ENCODE measurements at places on chromosomes 13 and 19.

DNA sequence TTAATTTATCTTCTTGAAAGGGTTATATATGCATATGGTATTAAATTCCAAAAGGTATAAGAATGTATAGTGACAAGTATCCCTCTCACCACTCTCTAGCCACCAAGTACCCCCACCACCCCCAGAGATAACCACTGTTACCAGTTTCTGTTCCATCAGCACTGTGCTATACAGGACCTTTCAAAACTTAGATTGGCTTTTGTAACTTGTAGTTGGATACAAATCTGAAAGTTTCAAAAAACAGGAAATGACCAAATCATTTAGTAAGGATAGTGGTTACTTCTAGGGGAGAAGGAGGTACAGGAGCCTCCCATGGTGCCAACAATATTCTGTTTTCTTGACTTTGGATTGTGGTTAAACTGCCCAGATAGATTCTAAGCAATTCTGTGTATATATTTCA is 56.7 kb downstream of the AKAP11 start:
- DNase-seq = no peak

DNA sequence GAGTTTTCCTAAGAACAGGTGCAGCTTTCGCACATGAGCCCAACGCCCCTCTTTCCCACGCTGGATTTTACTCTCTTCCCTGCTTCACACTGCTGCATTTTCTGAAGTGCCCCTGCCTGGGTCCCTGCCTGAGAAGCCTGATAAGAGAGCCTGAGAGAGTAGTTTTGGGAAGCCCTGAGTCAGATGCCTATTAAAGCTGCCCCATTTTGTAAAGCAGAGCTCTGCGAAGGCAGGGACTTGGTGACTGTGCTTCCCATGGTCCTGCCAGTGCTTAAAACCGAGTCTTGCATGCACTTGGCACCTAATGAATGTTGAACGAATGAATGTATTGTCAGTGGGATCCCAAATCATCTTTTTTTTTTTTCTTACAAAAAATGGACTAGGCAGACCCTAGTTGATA is 18.2 kb downstream of the FGF9 start:
- no peak for DNase-seq

DNA sequence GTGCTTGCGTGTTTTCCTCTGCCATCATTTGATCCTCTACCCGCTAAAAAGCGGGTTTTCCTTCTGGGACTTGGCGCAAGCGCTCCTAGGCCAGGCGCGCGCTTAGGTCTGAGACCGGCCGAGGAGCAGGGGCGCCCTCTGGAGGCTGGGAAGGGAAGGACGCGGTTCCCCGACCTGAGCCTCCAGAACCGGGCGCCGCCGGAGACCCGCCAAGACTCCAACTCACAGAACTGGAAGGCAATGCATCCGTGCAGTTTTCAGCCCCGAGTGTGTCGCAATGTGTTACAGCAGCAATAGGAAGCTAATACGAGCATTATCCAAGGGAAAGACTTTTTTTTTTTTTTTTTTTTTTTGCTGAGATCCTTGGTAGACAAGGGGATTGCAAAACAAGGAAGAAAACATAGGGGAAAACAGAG is 190.9 kb downstream of the COL4A1 start:
- peak; percentile 11 for DNase-seq

DNA sequence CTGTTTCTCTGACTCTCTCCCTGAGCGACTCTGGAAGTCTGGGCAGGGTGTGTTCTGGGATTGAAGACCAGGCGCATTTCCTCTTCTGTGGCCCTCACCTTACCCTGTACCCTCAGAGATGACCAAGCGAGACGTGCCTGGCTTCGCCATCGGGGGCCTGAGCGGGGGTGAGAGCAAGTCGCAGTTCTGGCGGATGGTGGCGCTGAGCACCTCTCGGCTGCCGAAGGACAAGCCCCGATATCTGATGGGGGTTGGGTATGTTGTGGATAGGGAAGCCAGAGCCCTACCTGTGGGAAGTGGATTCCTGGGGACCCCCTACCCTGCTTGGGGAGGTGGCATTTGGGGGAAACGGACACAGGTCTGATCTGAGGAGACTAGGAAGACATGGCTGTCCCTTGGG is 5.8 kb upstream of the DNM2 start:
- DNase-seq = no peak

DNA sequence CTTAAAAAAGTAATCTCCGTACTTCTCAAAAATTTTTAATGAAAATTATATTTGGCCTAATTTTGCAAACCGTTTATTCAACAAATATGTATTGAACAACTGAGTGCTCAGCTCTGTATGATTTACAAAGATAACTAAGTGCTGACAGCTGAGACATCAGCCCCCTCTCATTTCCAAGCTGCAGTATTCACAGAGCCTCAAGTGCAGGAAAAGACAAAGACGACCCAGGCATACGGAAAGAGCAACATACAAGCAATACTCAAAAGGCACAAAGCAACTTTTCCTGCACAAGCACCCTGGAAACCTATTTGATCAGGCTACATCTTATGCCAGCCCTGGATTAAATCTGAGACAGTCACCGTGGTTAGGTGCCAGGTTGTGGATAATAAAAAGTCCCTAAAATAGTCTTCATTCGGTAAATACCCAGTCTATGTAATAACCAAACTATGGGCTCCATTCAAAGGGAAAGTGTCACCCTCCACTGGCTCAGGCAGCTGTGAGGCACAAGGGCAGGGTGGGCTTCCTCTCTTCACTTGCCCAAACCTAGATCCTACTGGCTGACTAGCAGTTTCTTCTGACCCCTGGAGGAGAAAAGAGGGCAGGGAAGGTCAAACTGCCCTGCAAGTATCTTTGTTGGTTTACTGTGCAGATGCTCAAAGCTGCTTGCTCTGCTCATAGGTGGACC is 65.5 kb downstream of the TBC1D4 start:
- DNase-seq = no peak

GRCh38 chr19:56690670-56691069 is 19.1 kb upstream of the ZNF835 start:
- DNase-seq = no peak

- DNase-seq = no peak
Measured at GRCh38 chr19:28514166-28514565, 698.8 kb downstream of the UQCRFS1 start.

- DNase-seq = no peak
Measured at GRCh38 chr13:36543671-36544070, 111.4 kb downstream of the CCNA1 start.

- no peak for DNase-seq
Measured at GRCh38 chr13:39881887-39882286, 226.4 kb downstream of the COG6 start.

DNA sequence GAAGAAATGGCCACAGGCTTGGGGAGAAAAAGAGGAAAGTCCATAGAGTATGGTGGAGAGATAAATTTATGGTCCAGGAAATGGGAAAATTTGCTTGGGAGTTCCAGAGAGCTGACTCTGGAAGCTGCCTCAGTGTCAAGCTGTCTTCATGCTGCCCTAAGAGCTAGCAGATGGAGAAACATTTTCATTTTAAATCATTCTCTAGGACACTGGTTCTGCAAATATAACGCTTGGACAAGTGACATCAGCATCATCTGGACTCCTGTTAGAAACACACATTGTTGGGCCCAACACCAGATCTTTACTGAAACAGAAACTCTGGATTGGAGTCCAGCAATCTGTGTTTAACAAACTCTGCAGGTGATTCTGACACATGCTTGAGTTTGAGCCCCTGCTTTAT is 592.0 kb upstream of the KLF12 start:
- no peak for DNase-seq

DNA sequence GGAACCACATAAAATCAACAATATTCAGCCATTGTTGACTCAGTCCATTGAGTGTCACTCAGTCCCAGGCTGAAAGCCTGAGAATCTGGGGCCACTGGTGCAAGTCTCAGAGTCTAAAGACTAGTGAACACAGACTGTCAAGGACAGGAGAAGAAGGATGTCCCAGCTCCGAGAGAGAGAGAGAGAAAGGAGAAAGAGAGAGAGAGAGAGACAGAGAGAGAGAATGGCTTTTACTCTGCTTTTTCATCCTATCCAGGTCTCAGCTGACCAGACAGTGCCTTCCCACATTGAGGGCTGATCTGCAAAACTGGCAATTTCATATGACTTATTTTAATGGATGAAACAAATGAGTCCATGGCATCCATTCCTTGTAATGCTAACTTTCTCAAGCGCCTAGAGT is 984.1 kb downstream of the UQCRFS1 start:
- no peak for DNase-seq

DNA sequence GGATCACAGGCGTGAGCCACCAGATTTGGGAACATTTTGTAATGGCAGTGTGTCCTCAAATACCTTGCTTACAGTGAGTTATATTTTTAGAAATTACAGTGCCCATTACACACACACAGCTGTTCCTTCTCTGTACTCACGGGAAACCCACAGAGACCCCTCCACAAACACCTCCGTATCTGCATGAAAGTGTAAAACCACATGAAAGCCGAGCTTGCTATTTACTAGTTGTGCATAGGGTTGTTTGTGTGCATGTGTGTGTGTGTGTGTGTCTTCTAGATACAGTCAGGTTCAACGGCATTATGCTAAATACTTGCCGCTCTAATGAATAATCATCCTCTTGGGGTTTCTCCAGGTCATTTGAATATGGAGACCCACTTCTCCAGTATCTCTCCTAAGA is 22.3 kb upstream of the LILRA2 start:
- DNase-seq = no peak

- no peak for DNase-seq
Measured at GRCh38 chr13:113759525-113760137, 605 bp downstream of the TMEM255B start.

GRCh38 chr13:23007426-23007825 is 173.4 kb upstream of the SGCG start:
- DNase-seq = no peak

DNA sequence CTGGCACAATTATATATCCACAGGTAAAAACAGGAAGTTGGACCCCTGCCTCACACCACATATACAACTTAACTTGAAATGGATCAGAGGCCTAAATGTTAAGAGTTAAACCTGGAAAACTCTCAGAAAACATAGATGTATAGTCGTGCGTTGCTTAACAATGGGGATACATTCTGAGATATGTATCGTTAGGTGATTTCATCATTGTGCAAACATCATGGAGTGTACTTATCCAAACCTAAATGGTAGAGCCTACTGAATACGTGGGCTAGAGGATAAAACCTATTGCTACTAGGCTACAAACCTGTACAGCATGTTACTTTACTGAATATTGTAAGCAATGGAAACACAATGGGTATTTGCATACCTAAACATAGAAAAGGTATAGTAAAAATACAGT is 14.8 kb upstream of the CALM3 start:
- no peak for DNase-seq

DNA sequence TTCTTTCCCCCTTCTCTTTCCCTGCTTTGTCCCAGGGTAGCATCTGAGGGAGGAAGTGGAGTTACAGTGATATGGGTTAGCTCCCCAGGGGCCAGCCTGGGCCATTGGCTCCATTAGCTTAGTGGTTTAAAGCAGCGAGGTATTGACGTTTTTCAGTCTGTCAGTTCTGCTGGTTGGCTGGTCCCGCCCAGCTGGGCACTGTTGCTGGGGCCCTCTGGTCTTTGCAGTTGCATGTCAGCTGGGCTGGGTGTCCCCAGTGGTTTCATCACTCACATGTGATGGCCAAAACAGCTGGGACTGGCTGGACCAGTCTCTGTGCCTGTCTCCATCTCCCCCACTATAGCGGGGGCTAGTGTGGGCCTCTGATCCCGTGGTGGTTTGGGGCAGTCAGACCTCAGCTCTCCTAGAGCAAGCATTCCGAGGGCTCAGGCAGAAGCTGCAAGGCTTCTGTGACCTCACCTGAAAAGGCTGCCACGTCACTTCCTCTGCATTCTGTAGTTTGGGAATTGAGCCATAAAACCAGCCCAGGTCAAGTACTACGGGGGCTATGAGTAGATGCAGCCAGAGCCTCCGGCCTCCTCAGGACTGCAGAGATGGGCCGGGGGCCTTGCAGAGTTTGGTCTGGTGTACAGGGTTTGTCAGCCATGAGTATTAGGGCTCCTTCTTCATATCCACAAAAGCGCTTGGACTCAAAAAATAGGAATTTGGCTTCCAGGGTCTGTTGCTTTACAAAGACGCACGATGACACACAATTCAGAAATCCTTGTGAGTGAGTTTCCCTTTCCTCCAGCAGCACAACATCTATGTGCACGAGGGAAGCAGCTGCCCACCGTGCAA is 30.0 kb downstream of the TSSK6 start:
- DNase-seq = no peak

DNA sequence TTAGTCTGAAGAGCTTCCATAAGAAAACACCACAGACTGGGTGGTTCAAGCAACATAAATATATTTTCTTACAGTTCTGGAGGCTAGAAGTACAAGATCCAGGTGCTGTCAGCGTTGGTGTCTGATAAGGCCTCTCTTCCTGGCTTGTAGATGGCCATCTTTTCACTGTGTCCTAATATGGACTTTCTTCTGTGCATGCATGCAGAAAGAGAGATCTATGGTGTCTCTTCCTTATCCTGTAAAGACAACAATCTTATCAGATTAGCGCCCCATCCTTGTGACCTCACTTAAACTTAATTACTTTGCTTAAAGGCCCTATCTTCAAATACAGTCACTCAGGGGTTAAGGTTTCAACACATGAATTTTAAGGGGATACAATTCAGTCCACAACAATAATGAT is 14.1 kb upstream of the NDFIP2 start:
- DNase-seq = no peak

DNA sequence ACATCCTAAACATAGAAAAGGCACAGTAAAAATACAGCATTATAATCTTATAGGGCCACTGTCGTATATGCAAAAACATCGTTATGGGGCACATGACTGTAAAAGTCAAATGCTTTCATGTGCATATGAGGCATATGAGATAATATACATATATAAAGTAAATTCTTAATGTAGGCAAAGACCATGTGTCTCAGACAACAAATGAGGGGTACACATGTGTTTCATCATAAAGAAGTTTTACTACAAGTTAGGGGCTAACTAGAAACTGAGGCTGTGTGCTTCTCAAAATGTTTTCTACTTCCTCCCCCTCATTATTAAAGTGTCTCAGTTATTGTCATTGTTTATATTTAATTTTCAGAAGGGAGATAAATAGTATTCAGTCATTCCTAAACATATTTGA is 309.6 kb downstream of the SHISA2 start:
- DNase-seq = no peak

DNA sequence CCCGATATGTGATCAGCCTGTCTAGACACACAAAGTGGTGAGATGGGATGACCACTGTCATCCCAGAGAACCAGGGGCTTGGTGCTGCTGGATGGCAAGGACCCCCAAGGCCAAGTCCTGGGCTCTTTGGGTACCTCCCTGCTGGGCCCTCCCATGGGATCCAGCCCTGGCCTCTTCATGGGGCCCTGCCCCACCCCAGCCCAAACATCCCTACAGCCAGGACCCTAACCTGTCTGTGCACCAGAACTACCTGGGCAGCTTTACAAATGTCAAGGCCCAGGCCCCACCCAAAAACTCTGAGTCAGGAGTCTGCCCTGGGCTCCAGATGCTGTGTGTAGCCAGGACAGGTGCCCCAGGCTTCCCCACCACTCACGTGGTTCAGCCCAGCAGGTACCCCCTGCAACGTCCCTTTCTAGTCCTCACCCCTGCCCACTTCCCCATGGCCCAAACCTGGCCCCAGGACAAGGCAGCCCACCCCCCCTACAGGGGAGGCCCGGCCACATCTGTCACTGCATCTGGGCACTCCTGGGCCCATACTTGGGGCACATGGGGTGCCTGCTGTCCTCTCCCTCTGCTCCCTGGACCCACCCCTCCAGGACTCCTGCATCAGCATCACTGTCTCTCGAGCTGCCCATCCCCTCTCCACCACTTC is 233.5 kb downstream of the TUBA3C start:
- DNase-seq = no peak

All from activated T-cell treated with anti-CD3 and anti-CD28 coated beads for 4 hours (primary cell).